Islet precursor cell (in vitro differentiated cells): ENCODE measurements at places on chromosomes 12 and 14.
A peak's percentile ranks its signal among the peaks of the same experiment; 100 is the strongest.

- no peak for DNase-seq
Observed at GRCh38 chr12:39390752-39391151, 52.2 kb downstream of the KIF21A start.

- DNase-seq, result peak; percentile 91
Observed at GRCh38 chr14:68577802-68578541, 214.9 kb downstream of the ZFP36L1 start.

GRCh38 chr12:27260746-27261145 lies 16.7 kb downstream of the STK38L start:
- DNase-seq, result no peak

DNA sequence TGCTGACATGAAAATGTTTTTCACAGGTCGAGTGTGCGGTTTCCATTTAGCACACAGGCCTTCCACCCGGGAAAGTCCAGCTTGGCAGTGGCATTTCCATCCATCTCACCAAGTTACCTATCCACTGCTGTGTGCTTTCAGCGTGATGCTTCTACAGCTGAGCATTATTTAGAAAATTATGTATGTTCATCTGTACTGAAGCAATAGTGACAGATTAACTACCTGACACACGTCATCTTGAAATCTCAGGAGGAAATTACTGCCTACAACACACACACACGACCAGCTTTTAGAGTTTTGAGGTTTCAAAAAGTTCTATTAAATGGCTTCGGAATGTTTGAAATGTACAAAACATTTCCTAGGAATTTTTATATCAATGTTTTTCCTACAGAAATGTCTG lies 39.4 kb downstream of the IFNG-AS1 start:
- no peak for DNase-seq

GRCh38 chr14:65164068-65164824 lies 61.9 kb upstream of the MAX start:
- DNase-seq, result no peak

DNA sequence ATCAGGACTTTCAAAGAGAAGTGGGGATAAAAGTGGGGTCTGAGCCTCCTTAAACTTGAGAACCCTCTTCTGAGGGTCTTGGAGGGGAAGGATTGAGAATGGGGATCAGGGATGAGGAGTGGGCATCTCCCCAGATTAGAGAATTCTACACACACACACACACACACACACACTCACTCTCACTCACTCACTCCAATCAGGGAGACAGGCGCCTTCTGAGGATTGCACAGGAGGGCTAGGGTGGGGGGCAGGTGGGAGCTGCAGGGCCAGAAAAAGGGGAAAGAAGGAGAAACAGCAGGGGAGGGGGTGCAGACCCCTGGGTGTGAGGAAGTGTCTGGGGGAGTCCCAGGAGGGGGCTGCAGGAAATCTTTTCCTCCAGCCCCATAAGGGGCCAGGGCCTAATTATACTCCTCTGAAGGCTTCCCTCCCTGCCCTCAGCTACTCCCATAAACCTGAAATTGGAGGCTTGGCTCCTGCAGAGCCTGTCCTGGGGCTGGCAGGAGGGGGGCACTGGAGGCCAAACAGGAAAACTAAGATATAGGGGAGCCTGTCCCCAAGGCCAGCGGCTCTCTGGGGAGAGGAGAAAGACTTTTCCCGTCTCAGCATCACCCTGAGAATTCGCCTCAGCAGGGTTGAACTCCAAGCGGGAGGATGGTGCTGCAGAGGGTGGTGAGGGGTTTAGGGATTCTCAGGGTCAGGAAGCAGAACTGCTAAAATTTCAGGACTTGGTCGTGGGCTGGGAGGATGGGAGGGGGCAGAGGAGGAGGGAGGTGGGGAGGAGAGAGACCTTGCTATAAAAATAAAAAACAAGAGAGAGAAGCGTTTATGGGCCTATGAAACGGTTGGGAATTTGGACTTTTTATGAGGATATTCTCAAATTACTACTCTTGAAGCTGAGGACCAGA lies 1.6 kb downstream of the HOXC9 start:
- no peak for DNase-seq

GRCh38 chr14:61766151-61766550 lies 3.9 kb downstream of the SNAPC1 start:
- no peak for DNase-seq

DNA sequence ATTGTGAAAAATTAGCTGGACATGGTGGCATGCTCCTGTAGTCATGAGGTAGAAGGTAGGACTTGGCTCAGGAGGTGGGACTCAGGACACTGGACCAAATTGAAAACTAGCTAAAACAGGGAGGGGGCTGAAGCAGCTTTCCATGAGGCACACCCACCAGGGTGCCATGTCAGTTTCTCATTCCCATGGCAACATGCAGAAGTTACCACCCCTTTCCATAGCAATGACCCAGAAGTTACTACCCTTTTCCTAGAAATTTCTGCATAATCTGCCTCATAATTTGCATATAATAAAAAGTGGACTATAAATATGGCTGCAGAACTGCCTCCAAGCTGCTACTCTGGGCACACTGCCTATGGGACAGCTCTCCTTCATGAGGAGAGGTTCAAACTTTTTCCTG lies 38.5 kb downstream of the ERO1A start:
- no peak for DNase-seq

- DNase-seq, result no peak
Observed at GRCh38 chr14:92897922-92898565, 24.9 kb upstream of the CHGA start.

DNA sequence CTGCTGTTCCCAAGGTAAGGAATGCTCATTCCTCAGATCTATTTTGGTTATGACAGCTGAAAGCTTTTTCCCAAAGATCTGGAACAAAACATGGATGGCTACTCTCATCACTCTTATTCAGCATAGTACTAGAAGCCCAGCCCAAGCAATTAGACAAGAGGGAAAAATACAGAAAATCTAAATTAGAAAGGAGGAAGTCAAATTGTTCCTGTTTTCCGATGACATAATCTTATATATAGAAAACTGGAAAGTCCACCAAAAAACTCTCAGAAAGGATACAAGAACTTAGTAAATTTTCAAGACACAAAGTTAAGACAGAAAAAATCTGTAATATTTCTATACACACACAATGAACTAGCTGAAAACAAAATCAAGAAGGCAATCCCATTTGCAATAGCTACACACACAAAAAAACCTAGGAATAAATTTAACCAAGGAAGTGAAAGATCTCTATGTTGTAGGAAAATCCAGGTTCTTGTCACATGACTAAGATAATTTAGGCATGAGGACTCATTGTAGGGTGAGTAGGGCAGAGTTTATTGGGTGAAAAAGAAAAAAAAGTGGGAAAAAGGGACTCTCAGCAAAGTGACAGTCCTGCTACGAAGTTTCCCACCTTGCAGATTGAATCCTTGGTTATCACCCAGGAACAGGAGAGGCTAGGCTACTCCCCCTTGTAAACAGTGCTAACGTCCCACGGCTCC lies 28.6 kb upstream of the KLRB1 start:
- no peak for DNase-seq

DNA sequence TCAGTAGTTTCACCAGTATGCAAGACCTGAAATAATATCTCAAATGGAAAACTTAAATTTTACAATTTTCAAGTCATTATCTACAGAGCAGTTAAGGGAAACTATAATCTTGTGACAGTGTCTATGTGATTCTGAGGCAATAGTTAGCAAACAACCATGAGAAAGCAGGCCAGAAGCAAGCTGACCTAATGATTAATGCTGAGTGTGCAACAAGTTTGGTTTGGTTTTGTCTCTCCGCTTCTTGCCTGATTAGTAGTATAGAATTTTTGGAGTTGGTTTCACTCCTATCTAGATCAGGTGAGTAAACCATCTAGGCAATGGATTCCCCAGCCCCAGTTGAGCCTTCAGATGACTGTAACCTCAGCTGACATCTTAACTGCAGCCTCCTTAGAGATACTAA lies 212.9 kb upstream of the NAV3 start:
- no peak for DNase-seq

DNA sequence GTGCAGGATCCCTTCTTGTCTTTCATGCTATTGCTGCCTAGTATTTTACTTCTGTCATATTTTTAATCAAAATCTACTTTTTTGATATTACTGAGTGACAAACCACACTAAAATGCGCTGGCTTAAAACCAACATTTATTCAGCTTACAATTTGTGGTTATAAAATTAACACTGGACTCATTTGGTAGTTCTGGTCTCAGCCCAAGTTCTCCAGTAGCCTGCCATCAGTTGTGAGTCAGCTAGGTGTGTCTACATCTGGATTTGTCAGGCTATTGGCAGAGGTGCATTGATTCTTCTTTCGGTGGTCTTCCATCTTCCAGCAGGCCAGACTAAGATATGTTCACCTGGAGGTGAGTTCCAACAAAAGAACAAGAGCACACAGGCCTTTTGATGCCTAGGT lies 765.1 kb upstream of the FBXO33 start:
- no peak for DNase-seq

- DNase-seq, result no peak
Observed at GRCh38 chr12:2018391-2018790, 14.1 kb upstream of the DCP1B start.

GRCh38 chr14:77187649-77188012 lies 6.0 kb downstream of the TMEM63C start:
- DNase-seq, result no peak

- DNase-seq, result no peak
Observed at GRCh38 chr12:66251049-66251448, 51.2 kb upstream of the HELB start.

DNA sequence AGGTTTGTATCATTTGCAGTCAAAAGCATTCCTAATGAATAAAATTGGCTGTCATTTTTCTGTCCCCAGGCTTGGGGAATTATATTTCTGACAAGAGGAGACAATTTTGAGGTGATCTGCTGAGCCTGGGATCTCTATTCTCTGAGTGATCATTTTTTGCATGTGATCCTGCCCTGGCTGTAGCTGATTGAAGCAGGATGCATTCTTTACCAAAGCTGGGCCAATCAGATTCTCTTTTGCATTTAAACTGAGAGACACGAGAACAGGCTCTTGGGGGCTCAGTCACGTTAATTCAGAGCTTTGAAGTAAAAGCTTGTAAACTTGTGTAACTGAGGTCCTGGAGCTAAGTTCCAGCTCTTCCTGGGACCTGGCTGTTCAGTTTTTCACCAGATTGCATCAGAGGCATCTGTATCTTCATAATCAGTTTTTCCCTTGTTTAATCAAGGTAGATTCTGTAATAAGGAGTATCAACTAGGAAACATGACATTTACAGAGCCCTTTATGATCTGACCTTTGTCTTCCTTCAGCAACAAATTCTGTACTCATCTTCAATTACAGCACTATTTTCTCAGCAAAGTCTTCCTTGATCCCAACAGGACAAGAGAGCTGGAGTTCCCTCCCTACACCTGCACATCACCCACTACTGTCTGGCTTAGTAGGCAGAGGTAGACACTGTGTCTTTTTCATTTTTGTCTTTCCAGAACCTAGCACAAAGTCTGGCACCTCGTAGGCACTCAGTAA lies 35.0 kb upstream of the MANSC4 start:
- DNase-seq, result peak; percentile 46

- no peak for DNase-seq
Observed at GRCh38 chr12:49762468-49762847, 21.1 kb downstream of the TMBIM6 start.

DNA sequence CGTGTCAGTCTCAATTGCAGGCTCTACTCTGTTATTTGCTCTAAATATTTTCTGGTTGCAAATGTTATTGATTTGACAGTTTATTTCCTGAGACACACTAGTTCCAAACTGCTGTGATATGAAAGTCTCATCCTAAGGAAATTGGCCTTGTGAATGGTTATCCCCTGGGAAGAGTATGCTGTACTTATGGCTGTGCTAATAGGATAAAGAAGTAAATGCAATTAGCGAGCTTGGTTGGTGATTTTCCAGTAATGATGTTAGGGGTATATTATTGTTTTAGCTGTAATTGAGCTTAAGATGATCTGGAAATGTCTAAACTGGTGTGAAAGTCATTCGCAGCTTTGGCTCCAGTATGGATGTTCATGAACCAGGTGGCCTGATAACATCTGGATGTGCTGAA lies 197.9 kb downstream of the SUDS3 start:
- no peak for DNase-seq

DNA sequence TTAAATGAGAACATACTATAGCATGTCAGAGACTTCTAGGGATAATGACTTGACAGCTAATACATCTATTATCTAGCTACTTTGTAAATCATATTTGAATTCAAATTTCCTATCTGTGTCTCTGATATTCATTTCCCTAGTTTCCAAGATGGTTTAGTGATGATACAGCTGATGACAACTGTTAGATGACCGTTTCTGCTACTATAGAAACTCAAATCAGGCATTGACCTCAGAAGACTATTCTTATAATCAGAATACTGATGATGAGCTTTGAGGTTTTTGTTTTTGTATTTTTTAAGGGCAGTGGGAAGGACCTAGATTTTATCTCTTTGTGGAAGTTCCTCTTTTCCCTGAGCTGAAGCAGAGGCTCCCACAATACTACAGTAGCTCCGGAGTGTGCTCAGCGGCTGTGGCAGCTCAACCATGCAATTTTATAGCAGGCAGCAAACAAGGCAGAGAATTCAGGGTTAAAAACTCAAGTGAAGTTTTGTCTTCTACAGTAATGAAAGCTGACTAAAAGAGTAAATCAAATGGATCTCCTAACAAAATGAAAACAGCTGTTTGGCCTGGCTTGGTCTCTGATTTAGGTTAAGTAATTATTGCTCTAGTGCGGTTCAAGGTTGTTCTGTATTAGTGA lies 145.1 kb downstream of the SLC25A21 start:
- DNase-seq, result no peak

DNA sequence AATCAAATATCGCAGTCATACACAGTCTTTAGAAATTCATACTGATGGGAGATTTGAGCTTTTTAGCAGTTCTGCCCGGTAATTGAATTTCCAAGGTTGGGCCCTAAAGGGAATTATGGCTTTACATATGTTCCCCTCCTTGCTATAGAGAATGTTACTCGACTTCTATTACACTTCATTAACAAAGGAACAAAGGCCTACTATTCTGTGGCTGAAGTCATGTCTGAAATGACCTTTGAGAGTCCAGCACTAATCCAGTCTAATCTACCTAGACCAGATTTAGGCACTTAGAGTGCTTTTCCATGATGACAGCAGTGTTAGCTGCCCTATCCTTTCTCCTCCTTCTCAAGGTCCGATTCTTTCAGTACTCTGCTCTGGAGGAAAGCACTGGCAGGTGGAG lies 305.3 kb downstream of the MED13L start:
- no peak for DNase-seq

- DNase-seq, result no peak
Observed at GRCh38 chr14:101916816-101917412, 47.5 kb upstream of the DYNC1H1 start.

- no peak for DNase-seq
Observed at GRCh38 chr12:82407481-82407880, 49.2 kb downstream of the METTL25 start.

- DNase-seq, result no peak
Observed at GRCh38 chr14:51576879-51577278, 74.8 kb upstream of the FRMD6 start.

- no peak for DNase-seq
Observed at GRCh38 chr14:33510063-33510481, 440.8 kb downstream of the EGLN3 start.

- DNase-seq, result no peak
Observed at GRCh38 chr12:42237853-42238239, 202 bp downstream of the YAF2 start.

- DNase-seq, result no peak
Observed at GRCh38 chr14:39367387-39367751, 64.9 kb downstream of the FBXO33 start.

GRCh38 chr12:107884769-107885694 lies 110.5 kb downstream of the ASCL4 start:
- peak; percentile 82 for DNase-seq

- peak; percentile 64 for DNase-seq
Observed at GRCh38 chr14:100281286-100282082, 24.8 kb downstream of the SLC25A29 start.

- no peak for DNase-seq
Observed at GRCh38 chr14:53325176-53325806, 172.2 kb upstream of the DDHD1 start.

GRCh38 chr12:10305411-10305810 lies 2.3 kb upstream of the KLRD1 start:
- DNase-seq, result no peak
